Transverse colon (tissue), 4 donors: ENCODE measurements at places on chromosomes 3 and 15. TPM values are rescaled to one million over a fixed set of nuclear protein-coding genes. Genes with fewer than 3 reads are reported as not detected.

- H3K27me3 ChIP-seq: peaks cover 67% of the 10 kb centered on the region
- peak overlapping the region; percentile 43 for H3K4me3 ChIP-seq
- H3K4me1 ChIP-seq: no peaks in the 10 kb centered on the region
- no peaks in the 10 kb centered on the region for H3K36me3 ChIP-seq
Measured at GRCh38 chr15:26771578-26772153, 1.2 kb downstream of the GABRB3 start.

- no peaks in the 10 kb centered on the region for H3K36me3 ChIP-seq
- H3K27ac ChIP-seq: no peak overlapping the region
Measured at GRCh38 chr3:66107855-66108254, 69.1 kb upstream of the MAGI1 start.

OXSM gene
- total RNA-seq: 13.5 TPM

DNA sequence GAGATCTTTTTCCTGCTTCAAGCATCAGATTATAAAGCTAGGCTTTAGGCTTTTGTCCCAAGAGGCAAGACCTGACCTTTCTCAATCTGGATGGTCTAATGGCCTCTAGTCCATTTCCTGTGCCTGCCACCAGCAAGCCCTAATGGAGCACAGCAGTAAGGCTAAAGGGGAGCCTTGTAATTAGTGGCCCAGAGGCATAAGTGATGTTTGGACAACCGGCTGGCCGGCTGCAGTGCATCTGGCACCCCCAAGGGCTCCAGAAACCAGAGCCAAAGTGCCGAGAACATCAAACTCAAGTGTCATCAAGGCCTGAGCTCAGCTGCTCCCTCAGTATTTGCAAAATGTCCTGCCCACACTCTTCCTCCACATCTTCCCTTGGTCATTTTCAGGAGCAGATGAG lies 31.9 kb upstream of the RTP4 start:
- H3K27ac ChIP-seq: no peak overlapping the region
- no peaks in the 10 kb centered on the region for H3K27me3 ChIP-seq
- no peaks in the 10 kb centered on the region for H3K36me3 ChIP-seq
- DNase-seq: no peak
- H3K4me1 ChIP-seq: no peaks in the 10 kb centered on the region

DNA sequence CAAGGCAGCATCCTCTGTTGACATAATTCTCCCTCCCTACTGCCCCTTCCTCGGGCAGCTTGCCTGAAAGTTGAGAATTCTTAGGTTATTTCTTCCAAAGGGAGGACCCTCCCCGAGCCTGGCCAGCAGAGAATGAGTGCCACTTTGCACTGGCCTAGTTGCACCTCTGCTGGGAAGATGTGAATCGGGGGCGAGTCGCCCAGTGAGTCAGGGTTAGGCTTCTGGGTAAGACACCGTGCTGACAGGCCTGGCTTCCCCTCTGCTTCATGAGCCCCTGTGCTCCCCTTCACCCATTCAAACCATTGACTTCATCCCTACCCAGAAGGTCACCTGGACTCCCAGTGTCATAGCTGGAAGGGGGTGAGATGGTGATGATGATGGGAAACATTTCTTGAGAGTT lies 82.3 kb downstream of the AAGAB start:
- no peak overlapping the region for H3K27ac ChIP-seq
- H3K36me3 ChIP-seq: peaks cover 8% of the 10 kb centered on the region
- no peaks in the 10 kb centered on the region for H3K27me3 ChIP-seq
- H3K4me3 ChIP-seq: no peak overlapping the region

MCF2L2 gene
- 0.20 TPM for total RNA-seq

GRCh38 chr3:26559227-26559626 lies 63.3 kb upstream of the LRRC3B start:
- no peaks in the 10 kb centered on the region for H3K27me3 ChIP-seq
- no peak for DNase-seq

DNA sequence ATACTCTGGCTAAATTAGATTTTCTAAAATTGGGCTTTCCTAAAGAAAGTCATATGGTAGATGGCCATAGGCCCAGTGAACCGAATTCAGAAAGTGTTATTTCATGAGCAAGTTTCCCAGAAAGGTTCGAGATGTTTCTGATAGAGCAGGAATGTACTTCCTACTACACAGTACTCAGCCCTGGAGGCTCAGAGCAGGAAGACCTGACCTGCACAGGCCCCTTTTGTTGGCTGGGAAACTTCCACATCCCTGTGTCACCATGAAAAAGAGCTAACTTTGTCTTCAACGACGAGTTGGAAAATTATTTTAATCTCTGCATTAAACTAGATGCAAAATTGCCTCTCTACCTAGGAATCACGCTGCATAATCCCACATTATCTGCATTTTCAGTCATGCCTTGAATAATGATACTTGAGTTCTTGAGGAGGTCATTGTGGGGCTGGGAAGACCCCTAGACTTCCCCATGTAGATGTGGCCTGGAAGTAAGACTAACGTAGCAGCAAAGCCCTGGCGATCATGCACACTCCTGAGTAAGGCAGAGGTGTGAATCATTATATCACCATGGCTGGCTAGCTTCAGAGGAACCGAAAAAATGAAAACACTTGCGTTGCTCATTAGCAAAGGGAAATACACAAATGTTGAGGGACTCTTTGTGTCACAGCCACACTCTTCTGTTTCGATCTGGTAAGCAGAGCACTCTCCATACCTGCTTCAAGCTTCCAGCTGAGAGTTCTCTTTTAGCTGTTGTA lies 47.1 kb downstream of the CMTM7 start:
- no peaks in the 10 kb centered on the region for H3K27me3 ChIP-seq
- no peaks in the 10 kb centered on the region for H3K36me3 ChIP-seq
- no peaks in the 10 kb centered on the region for H3K4me1 ChIP-seq
- H3K4me3 ChIP-seq: no peak overlapping the region

GRCh38 chr3:10251006-10251405 lies 2.7 kb downstream of the TATDN2 start:
- peaks cover 40% of the 10 kb centered on the region for H3K4me1 ChIP-seq
- H3K36me3 ChIP-seq: no peaks in the 10 kb centered on the region
- DNase-seq: no peak
- H3K27ac ChIP-seq: no peak overlapping the region

PLSCR5 gene
- total RNA-seq: not detected

BCHE gene
- total RNA-seq: 8.2 TPM

GRCh38 chr3:85387913-85388505 lies 429.2 kb downstream of the CADM2 start:
- no peaks in the 10 kb centered on the region for H3K36me3 ChIP-seq
- no peak overlapping the region for H3K4me3 ChIP-seq
- no peaks in the 10 kb centered on the region for H3K27me3 ChIP-seq
- no peak overlapping the region for H3K27ac ChIP-seq
- no peak for DNase-seq

GRCh38 chr3:17122758-17123157 lies 238.0 kb downstream of the PLCL2 start:
- DNase-seq: no peak
- H3K27me3 ChIP-seq: no peaks in the 10 kb centered on the region
- H3K4me1 ChIP-seq: no peaks in the 10 kb centered on the region
- H3K4me3 ChIP-seq: no peak overlapping the region
- H3K36me3 ChIP-seq: no peaks in the 10 kb centered on the region

- H3K27me3 ChIP-seq: no peaks in the 10 kb centered on the region
- peak; percentile 54 for DNase-seq
- no peak overlapping the region for H3K4me3 ChIP-seq
- H3K4me1 ChIP-seq: peaks cover 83% of the 10 kb centered on the region
Measured at GRCh38 chr15:67134067-67134838, 68.9 kb downstream of the SMAD3 start.

DNA sequence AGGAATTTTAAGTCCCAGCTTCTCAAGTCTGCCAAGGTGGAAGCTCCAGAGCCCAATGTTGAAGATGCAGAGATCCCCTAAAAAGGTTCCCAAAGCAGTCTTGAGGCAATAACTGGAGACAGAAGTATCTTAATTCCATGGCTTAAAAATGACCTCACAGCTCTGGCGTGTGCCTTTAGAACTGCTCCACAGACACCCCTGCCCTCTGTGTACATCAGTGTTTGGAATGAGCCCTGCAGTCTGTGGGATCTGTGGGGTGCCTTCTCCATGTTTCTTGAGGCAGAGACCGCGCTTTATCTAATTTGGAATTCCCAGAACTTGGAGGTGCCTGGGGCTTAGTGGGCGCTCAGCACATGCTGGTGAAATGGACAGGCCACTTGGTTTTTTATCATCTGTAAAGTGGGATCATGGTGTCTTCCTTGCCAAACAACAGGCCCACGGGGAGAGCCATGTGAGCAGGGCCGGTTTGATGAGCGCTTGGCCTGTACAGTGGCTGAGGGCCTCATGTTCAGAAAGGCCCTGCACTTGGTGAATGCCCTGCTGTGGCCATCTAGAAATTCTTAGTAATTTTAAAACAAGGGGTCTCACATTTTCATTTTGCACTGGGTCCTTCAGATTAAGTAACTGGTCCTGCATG lies 7.1 kb downstream of the ITGA11 start:
- DNase-seq: no peak
- H3K27me3 ChIP-seq: peaks cover 5% of the 10 kb centered on the region
- H3K4me3 ChIP-seq: no peak overlapping the region
- H3K36me3 ChIP-seq: no peaks in the 10 kb centered on the region
- H3K27ac ChIP-seq: no peak overlapping the region

RPL29 gene
- 1,281 TPM for total RNA-seq

WDR72 gene
- 0.16 TPM for total RNA-seq

GUCA1C gene
- total RNA-seq: not detected

- H3K27ac ChIP-seq: no peak overlapping the region
- no peaks in the 10 kb centered on the region for H3K27me3 ChIP-seq
- no peak for DNase-seq
Measured at GRCh38 chr3:182331341-182331740, 462.0 kb upstream of the ATP11B start.

GRCh38 chr3:106816838-106817237 lies 560.4 kb upstream of the CCDC54 start:
- DNase-seq: no peak
- no peaks in the 10 kb centered on the region for H3K4me1 ChIP-seq
- no peaks in the 10 kb centered on the region for H3K36me3 ChIP-seq
- H3K27me3 ChIP-seq: no peaks in the 10 kb centered on the region
- H3K27ac ChIP-seq: no peak overlapping the region
- H3K4me3 ChIP-seq: no peak overlapping the region

DNA sequence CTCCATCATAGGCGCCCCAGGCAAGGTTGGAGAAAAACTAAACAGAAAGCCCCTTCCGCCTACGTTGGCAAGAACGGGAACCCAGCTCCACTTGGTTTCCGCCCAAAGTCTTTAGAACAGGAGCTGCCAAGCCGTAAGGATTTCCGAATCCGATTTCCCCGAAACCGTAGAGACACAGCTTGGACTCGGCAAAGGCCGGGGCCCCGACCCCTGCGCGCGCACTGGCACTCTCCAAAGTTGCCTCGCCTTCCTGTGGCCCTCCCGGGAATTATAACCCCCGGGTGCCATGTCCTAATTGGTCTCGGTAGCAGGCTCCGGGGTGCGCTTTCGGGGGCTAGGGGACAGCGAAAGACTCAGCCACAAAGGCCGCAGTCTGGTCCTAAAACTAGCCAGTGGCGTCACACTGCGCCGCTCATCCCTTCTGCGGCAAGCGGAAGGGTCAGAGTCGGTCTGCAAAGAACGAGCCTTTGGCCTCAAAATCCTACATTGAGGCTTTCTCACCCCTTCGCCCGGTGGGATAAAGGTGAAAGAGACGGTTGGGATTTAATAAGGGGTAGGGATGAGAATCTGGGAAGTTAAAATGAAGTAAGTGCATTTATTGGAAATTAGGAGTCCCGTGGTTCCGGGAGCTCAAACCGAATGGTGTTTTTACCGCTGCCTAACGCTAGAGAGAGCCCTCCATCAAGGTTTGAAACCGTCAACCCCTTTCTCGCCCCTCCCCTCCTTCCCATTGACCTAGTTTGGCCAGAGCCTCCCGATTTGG lies 6.8 kb downstream of the BCL6 start:
- H3K4me1 ChIP-seq: no peaks in the 10 kb centered on the region
- DNase-seq: peak; percentile 90
- H3K27ac ChIP-seq: peak overlapping the region; percentile 91
- H3K27me3 ChIP-seq: no peaks in the 10 kb centered on the region

- no peak overlapping the region for H3K27ac ChIP-seq
- no peaks in the 10 kb centered on the region for H3K4me1 ChIP-seq
- H3K36me3 ChIP-seq: no peaks in the 10 kb centered on the region
- DNase-seq: no peak
- H3K27me3 ChIP-seq: no peaks in the 10 kb centered on the region
Measured at GRCh38 chr15:82763361-82764116, 42.3 kb downstream of the FSD2 start.

DNA sequence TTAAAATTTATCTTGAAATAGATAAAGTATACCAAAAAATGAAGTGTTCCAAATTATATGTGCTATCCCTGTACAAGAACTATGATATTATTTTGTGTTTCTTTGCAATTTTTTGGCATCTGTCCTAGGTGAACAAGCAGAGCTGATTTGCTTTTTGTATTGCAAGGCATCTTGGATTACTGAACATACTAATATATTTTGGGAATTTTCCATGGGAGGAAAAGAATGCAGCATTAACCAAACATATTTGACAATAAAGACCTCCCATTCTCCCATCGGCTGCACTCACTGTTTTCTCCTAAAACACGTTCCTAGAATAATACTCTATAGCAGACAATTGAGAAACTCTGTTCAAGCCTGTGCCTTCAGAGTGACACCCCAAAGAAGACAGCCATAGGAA lies 265.1 kb upstream of the ALCAM start:
- H3K27ac ChIP-seq: no peak overlapping the region
- H3K4me3 ChIP-seq: no peak overlapping the region
- no peaks in the 10 kb centered on the region for H3K4me1 ChIP-seq

DNA sequence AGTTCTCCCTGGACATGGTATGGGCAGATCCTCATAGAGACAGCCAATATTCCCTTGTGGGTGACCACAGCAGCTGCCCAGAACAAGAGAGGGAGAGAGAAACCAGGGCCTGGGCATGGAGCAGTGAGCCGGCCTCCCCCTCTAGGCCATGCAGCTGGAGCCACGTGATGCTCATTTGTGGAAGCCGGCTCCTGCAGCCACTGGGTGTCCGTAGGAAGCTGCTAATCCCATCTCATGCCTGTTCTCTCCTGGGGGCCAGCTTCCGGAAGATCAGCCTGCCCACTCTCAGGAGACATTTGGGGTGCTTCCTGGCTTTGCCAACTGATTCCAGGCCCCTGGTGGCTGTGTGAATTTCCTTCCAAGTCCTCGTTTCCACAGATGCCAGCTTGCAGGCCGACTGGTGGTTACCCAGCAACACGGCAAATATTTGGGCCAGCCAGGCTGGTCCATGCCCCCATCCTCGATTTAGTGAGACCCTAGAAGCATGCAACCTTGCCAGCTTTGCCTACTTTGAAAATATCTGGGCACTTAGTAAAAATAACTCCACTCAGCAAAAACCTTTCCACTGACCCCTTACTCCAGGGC lies 55.3 kb downstream of the LINGO1 start:
- no peaks in the 10 kb centered on the region for H3K27me3 ChIP-seq
- no peak overlapping the region for H3K27ac ChIP-seq
- no peak overlapping the region for H3K4me3 ChIP-seq
- DNase-seq: no peak
- no peaks in the 10 kb centered on the region for H3K36me3 ChIP-seq
